H54 (cell line): ENCODE measurements at places on chromosomes 11 and 22.

- no peak for DNase-seq
These were observed 33.2 kb upstream of the TTC12 start for GRCh38 chr11:113281052-113281725.

- no peak for DNase-seq
These were observed 79.5 kb upstream of the SLC25A18 start for GRCh38 chr22:17483688-17484372.

DNA sequence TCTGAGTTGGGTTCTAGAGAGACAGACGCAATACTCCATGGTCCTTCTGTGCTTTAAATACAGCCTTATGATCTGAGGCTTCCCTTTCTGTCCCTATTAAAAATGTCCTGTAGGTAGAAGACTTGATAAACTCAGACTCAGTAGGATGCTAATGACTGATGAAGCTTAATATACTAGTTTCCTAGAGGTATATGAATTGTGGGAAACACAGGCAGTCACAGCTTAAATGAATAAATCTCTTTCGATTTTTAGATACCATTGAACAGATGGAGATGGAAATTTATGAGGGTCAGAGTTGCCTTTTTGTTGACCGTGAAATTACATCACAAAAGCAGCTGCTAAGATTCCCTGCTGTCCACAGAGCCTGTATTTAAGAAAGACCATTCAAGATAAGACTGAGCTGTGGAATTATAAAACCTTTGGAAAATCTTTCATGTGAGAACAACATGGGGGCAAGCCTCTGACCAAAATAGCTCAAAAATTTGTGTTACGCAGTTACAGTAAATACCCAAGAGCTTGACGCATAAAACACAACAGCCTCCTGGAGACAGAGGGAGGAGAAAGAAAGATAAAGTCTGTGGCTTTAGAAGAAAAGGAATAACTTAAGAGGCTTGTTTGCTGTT is 172.3 kb downstream of the AASDHPPT start:
- DNase-seq = no peak

DNA sequence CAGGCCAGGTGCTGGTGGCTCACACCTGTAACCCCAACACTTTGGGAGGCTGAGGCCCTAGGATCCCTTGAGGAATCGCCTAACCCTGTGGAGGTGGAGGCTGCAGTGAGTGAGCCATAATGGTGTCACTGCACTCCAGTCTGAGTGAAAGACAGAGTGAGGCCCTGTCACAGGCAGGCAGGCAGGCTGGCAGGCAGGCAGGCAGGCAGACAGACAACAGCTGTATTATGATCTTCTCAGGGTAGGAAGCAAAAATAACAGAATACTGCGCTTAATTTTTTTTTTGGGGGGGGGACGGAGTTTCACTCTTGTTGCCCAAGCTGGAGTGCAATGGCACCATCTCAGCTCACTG is 3901.6 kb upstream of the OR11H1 start:
- DNase-seq = no peak

- no peak for DNase-seq
These were observed 21.0 kb downstream of the SERPING1 start for GRCh38 chr11:57618438-57618837.

DNA sequence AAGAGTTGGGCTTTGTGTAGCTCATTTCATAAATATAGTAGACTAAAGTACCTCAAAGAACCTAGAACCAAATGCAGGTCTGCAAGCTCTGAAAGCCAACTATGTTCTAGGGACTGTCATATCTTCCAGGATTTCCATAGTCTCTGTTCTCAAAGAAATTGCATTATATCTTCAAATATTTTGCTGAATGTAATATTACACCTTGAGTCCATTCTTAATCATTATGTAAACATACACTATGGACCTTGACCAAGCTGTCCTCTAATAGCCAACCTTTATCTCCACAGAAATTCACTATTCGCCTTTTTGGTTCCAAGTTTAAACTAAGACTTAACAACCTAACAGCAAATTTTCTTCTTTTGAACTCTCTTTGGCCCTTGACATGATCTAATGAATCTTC is 678.7 kb upstream of the ARHGAP42 start:
- DNase-seq = no peak

DNA sequence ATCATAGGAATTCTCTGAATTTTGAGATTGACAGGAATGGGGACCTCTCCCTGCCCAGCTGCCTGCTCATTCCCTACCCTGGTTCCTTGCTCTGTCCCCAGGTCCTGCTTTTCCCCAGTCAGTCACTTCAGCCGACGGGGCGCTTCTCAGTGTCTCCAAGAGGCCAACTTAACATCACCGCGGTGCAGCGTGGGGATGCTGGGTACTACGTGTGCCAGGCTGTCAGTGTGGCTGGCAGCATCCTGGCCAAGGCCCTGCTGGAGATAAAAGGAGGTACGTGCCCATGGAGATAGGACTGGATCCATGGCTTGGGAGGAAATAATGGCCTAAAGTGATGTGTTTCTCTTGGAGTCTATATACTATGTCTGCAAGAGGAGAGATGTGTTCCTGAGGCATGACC is 7.0 kb downstream of the ROBO3 start:
- no peak for DNase-seq

DNA sequence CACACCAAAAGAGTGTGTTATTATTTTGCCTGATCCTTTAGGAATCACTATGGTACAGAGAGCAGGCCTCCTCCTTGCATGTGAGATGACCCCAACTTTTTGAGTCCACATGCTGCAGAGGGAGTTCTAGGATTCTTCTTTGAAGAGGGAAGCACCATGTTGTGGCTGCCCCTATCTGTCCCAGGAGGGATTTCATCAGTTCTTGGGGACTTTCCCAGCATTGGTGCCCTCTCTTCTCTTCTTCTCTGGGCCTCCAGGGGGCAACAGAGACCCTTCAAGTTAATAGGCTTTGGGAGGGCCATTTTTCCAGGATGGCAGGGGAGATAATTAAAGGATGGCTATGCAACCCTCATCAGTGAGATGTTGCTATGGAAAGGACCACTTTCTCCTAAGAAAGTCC is 3.6 kb downstream of the MMP1 start:
- no peak for DNase-seq

DNA sequence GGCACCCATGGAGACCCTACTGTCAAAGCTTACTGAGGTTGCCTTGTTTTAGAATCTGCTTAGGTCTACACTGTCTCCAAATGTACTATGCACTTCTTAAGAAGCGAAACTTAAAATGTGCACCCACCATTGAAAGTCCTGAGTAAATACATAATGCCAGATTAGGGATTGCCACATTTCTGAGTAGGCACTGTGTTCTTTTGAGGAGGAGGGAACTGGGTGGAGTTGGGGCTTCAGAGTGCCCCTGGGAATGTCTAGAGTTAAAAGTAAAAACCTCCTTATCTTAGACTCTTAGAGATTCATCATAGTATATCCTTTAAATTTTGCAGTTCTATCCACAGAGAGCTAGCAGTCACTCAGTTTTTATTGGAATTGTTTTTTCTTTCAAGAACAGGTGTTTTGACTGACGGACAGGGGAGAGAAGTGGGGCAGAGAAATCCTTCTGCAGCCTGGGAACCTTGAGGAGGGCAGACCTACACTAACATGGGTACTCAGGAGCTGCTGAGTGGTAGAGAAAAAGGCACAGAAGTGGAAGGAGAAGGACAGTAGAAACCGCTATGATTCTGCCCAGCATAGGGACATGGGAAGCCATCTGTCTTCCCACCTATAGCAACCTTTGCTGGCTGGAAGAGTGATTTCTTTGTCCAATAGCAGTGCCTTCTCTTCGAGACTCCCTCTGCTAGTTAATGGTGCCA is 33.4 kb upstream of the MICAL2 start:
- DNase-seq = no peak

- DNase-seq = no peak
These were observed 30.8 kb upstream of the PICK1 start for GRCh38 chr22:38026130-38027111.

GRCh38 chr11:11157185-11157584 is 195.9 kb downstream of the CSNK2A3 start:
- DNase-seq = peak; percentile 9

GRCh38 chr11:129346916-129347315 is 28.7 kb upstream of the BARX2 start:
- no peak for DNase-seq
